ENCODE measurements at places on chromosomes 12 and 14.
A peak's percentile ranks its signal among the peaks of the same experiment; 100 is the strongest.

GRCh38 chr14:21436567-21437062 lies 19.3 kb downstream of the CHD8 start:
- DNase-seq, result no peak

- no peak for DNase-seq
Measured at GRCh38 chr12:14532152-14532551, 35.5 kb downstream of the PLBD1 start.

GRCh38 chr12:124519746-124520145 lies 47.7 kb downstream of the NCOR2 start:
- DNase-seq, result no peak

GRCh38 chr14:20622816-20623291 lies 18.6 kb downstream of the OR6S1 start:
- no peak for DNase-seq

GRCh38 chr12:77599782-77600467 lies 230.8 kb upstream of the NAV3 start:
- no peak for DNase-seq

GRCh38 chr12:85394065-85394464 lies 114.0 kb downstream of the ALX1 start:
- no peak for DNase-seq

GRCh38 chr14:36665887-36666415 lies 4.3 kb downstream of the PAX9 start:
- DNase-seq, result no peak

- no peak for DNase-seq
Measured at GRCh38 chr12:121505513-121505912, 75.3 kb downstream of the KDM2B start.

DNA sequence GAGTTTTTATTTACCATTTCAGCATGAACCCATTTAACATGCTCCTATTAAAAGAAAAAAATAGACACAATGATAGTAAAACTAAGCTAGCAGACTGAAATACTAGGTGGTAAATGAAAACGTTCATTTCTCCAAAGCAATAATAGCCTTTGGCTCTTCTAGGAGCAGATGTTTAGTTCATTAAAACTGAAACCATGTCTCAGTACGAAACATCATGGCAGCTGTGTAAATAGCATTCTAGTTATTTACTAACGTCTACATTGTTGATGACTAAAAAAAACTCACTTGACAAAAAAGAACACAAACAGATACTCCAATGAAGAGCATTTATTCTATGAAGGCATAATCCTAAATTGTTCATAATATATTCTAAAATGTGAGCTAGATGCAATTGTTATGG lies 17.9 kb downstream of the RECQL start:
- DNase-seq, result no peak

- no peak for DNase-seq
Measured at GRCh38 chr14:36346052-36346451, 25.6 kb upstream of the MBIP start.

GRCh38 chr12:102522768-102523167 lies 42.4 kb upstream of the IGF1 start:
- DNase-seq, result no peak

- no peak for DNase-seq
Measured at GRCh38 chr14:53516261-53516774, 363.2 kb upstream of the DDHD1 start.

- DNase-seq, result no peak
Measured at GRCh38 chr12:121084229-121084628, 45.2 kb upstream of the OASL start.

DNA sequence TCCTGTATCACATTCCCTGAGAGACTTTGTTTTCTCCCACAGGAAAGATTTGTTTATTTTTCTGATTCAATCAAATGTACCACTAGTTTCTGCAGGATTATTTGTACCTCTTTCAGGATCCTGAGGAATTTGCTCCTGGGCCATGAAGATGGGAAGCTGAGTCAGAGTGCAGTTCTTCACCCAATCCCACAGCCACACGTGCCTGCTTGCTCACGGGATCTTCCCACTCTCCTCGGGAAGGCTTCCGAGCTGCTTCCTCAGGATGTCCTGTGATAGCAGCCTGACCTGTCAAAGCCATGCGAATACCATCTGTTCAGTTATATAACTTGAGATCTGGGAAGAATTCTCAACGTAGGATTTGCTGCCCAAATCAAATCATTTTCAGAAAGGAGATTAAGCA lies 41.8 kb upstream of the HIF1A start:
- DNase-seq, result peak; percentile 51

- DNase-seq, result no peak
Measured at GRCh38 chr12:110726028-110726427, 16.7 kb downstream of the PPP1CC start.

DNA sequence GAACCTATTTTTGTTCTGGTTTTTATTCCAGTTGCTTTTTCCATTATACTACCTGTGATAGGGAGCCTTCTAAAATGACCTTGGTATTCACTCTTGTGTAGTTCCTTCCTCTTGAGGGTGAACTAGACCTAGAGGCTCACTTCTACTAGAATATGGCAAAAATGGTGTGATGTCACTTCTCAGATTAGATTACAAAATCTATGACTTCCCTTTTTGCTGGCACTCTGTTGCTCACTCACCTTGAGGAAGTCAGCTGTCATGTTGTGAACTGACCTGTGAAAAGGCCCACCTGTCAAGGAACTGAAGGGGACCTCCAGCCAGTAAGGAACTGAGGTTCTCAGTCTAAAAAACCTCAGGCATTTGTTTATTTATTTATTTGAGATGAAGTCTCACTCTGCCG lies 5.7 kb downstream of the MIPOL1 start:
- DNase-seq, result no peak

DNA sequence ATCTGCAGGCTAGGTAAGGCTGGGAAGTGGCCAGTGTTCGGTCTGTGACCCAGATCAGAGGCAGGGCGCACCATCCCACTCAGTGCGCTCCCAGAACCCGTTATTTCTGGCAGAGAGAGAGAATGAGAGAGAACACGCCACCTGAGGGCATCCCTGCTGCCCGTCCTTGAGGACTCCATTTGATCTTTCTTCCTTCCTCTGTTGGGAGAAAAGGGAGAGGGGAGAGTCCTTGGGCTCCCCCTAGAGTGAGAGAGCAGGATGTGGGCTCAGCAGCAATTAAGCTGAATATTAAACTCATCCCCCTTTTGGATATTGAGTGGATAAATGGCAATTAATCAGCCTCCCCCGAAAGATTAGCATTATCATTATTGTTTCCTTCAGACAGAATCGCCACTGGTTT lies 70.6 kb downstream of the IFT43 start:
- DNase-seq, result no peak

DNA sequence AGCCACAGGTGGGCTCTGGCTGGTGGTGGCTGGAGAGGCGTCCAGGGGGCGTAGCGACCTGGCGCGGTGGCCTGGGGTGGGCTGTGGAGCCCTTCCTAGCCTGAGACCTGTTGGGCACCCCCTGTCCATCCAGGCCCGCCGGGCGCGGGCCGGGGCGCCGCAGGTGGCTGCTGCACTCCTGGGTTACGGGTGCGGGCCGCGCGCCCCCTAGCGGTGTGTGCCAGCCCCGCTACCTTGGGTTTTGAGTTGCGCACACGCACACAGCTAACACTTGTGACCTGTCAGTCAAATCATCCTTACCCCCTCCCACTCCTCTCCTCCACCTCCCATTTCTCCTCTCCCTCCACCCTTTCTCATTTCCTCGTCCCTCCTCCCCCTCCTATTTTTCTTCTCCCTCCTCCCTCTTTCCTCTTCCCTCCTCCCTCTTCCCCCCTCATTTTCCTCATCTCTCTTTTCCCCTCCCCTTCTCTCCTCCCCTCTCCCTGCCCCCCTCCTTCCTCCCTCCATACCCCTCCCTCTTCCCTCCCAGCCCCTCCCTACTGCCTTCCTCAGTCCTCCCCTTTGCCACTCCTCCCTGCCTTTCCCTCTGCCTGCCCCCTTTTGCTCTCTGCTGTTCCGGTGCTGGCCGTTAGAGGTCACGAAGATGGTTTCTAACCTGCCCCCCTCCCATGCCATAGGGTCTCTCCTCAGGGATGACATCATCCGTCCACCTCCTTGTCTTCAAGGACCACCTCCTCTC lies 2.3 kb downstream of the MEG3 start:
- DNase-seq, result no peak

- no peak for DNase-seq
Measured at GRCh38 chr12:108779998-108780688, 48.8 kb upstream of the CORO1C start.

- no peak for DNase-seq
Measured at GRCh38 chr12:105783983-105784947, 354.5 kb downstream of the NUAK1 start.

- no peak for DNase-seq
Measured at GRCh38 chr12:86787419-86787818, 531.2 kb upstream of the MGAT4C start.

DNA sequence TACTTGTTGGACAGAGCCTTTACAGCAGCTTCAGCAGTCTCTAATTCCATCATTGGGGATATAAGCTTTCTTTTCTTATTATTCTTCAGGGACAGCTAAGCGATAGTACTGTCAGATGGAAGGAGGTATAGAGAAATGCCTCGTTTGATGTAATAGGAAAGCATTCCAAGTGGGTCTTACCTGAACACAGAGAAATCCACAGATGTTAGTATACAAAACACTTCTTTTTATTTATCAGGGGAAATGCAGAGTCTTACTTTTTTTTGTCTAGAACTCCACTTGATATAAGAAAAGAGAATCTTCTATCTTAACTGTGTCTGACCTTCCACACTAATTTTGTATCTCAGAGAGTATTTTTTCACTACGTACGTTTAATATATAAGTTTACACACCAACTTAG lies 1.9 kb downstream of the SYT1 start:
- DNase-seq, result no peak

- DNase-seq, result no peak
Measured at GRCh38 chr14:45070215-45070614, 13.7 kb upstream of the PRPF39 start.

GRCh38 chr12:123395236-123395635 lies 11.3 kb downstream of the KMT5A start:
- DNase-seq, result no peak

GRCh38 chr14:36916668-36917067 lies 255.0 kb downstream of the PAX9 start:
- no peak for DNase-seq

DNA sequence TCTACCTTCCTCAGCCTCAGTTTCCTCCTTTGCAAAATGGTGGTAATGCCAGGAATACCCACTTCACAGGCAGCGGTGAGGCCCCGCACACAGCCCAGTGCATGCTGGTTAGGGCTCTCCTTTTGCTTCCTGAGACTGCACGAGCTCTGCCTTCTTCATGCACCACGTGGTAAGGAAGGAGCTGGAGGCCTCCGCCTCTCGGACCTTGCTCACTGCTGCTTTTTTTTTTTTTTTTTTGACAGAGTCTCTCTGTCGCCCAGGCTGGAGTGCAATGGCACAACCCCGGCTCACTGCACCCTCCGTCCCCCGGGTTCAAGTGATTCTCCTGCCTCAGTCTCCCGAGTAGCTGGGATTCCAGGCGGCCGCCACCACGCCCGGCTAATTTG lies 18.1 kb downstream of the TAMALIN start:
- no peak for DNase-seq

GRCh38 chr12:10364815-10365622 lies 24.8 kb downstream of the KLRK1 start:
- DNase-seq, result peak; percentile 16

GRCh38 chr12:87025976-87026375 lies 769.8 kb upstream of the MGAT4C start:
- DNase-seq, result no peak

DNA sequence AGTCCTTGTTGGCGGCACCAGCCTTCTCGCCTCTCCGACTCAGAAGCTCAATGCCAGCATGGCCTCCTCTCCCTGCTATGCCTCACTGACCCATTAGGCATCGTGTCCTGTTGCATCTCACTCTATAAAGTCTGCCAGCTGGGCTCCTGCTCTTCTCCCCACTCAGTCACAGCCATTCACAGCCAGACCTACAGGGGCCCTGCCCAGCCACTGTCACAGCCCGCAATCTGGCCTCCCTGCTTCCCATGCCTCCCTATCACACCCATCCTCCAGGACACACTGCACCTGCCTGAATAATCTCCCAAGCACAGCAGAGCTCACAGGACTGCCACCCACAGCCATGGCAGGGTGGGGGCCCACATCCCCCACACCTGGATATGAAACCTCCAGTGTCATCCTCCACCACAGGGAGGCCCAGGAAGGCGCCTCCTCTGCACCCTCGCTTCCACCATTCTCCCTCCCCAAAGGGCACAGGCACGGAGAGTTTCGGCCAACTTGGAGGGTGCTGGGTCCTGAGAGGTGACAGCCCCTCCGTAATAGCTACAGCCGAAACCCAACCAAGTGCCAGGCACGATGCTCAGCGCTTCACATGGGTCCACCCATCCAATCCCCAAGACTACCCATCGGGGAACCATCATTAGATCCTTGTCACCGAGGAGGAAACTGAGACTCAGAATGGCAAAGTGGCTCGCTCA lies 370.3 kb downstream of the BCL11B start:
- no peak for DNase-seq

GRCh38 chr12:103758310-103759089 lies 82.5 kb downstream of the NT5DC3 start:
- no peak for DNase-seq

- DNase-seq, result no peak
Measured at GRCh38 chr12:22851532-22851931, 226.6 kb downstream of the ETNK1 start.

DNA sequence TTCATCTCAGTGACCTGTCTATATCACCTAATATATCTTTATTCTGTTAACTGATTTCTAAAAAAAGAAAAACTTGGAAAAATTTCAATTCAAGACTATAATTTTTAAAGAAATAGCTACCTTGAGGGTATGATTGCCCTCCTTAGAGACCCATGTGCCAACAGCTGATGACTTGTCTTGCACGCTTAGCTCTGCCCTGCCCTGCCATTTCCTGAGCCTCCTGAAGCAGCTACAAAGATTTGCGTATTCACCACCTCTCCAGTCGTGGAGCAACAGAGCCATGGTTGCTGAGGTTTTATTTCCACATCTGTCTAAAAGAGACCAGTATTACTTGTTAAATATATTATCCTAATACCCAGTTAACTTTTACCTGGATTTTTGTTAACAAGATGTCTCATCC lies 91.7 kb upstream of the ATF1 start:
- no peak for DNase-seq

DNA sequence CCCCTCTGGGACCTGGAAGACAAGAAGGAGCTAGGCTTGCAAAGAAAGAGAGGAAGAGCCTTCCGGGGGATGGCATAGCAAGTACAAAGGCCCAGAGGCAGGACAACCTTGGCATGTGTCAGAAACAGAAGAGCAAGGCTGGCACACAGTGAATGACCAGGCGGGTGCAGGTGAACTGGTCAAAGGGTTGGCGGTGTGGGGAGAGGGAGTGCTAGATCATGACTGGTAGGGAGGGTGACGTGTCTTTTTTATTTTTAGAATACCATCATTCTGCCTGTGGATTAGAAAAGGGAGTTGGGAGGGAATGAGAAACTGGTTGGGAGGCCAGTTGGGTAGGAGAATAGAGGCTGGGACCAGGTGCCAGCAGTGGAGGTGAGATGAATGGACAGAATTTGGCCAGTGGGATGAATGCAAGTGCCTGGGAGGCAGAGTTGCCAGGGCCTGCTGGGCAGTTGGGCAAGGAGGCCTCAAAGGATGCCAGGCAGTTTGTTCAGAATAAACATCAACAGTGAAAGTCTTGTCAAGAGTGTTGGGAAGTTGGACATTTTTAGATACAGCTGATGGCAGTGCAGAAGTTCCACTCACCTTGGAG lies 168.3 kb downstream of the CACNA1C start:
- DNase-seq, result no peak

GRCh38 chr12:122891661-122892525 lies 4.0 kb downstream of the VPS37B start:
- no peak for DNase-seq
